Activated CD4-positive, alpha-beta T cell treated with anti-CD3 and anti-CD28 coated beads for 4 hours (primary cell): ENCODE measurements at places on chromosomes 2 and 18.
A peak's percentile ranks its signal among the peaks of the same experiment; 100 is the strongest.

GRCh38 chr2:158130832-158131473 is 29.3 kb downstream of the UPP2 start:
- no peak for DNase-seq

- DNase-seq: no peak
These were observed 368.5 kb upstream of the TRIB2 start for GRCh38 chr2:12348216-12348615.

- DNase-seq: no peak
These were observed 16.3 kb upstream of the RMND5A start for GRCh38 chr2:86703704-86704361.

- no peak for DNase-seq
These were observed 409.7 kb upstream of the FANCL start for GRCh38 chr2:58650781-58651180.

- no peak for DNase-seq
These were observed 49.3 kb downstream of the LAMA3 start for GRCh38 chr18:23738575-23738974.

GRCh38 chr2:221726894-221727513 is 154.9 kb upstream of the EPHA4 start:
- DNase-seq: no peak

DNA sequence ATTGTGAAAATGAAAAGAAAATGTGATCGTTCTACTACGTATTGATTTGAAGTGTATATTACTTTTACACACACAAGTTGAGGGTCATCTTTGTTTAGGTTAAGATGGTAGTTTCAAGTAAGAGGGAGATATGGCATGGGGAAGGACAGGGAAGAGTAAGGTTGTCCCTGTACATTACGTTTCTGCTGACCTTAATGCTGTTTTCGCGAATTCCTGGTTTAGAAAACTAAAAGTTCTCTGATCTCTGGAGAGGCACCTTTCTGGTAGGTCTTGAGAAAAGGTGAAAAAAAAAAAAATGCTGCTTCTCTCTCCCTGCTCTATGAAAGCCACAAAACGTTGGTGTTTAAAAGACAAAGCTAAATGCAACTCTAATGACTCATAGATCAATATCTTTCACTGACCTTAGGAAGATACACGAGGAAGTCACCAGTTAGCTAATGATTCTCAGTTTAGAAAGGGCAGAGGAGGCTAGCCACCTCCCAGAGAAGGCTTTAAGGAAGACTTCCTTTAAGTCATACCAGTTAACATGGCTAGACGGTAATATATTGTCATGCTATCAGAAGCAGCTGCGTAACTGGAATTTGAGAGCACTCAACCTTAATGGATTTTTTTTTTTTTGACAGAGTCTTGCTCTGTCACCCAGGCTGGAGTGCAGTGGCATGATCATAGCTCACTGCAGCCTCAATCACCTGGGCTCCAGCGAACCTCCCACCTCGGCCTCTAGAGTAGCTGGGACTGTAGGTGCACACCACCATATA is 13.2 kb downstream of the TXNDC2 start:
- DNase-seq: no peak

GRCh38 chr2:23536326-23536725 is 151.3 kb downstream of the KLHL29 start:
- no peak for DNase-seq

DNA sequence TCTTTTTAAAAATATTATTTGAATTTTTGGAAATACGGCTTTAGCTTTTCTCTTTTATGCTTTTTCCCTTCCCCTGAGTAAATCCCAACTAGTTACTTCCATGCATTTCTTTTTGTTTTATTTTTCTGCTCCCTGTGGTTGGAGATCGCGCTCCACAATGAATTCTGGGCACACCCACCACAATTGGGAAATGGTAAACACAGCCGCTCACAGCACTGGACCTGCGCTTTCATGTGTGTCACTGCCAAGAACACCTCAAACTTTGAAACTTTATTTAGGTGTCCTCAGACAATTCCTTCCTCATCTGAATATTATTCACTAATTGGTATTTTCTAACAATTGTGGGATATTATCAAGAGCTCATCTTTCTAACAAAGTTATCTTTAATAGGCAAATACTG is 82.8 kb upstream of the TMEM18 start:
- DNase-seq: no peak

DNA sequence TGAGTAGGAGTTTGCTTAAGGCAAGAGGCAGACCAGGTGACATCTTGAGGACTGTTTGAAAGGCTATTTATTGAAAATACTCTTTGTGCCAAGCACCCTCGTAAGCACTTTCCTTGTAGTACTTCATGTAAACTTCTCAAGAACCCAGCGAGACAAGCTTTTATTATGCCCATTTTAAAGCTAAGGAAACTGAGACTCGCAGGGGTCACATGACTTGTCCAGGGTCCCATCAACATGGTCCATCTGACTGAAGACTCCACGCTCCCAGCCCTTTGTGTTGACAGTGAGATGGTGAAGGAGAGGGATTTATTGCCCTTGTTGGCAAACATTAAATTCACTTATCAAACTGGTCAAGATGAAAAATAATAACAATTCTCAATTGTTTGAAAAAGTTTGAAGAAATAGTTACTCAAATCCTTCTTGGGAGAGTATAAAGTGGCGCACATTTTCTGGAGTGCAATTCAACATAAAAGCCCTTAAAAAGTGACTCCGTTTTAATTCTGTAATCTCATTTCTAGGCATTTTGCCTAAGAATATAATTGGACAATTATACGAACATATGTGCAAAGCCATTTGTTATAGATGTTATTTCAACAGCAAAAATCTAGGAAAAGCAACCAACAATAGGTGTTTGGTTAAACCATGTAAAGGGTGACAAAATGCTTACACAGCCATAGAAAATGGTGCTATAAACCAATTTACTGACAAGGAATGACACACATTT is 270.5 kb upstream of the NCKAP5 start:
- no peak for DNase-seq

- no peak for DNase-seq
These were observed 529.7 kb downstream of the SATB2 start for GRCh38 chr2:198928026-198928425.

DNA sequence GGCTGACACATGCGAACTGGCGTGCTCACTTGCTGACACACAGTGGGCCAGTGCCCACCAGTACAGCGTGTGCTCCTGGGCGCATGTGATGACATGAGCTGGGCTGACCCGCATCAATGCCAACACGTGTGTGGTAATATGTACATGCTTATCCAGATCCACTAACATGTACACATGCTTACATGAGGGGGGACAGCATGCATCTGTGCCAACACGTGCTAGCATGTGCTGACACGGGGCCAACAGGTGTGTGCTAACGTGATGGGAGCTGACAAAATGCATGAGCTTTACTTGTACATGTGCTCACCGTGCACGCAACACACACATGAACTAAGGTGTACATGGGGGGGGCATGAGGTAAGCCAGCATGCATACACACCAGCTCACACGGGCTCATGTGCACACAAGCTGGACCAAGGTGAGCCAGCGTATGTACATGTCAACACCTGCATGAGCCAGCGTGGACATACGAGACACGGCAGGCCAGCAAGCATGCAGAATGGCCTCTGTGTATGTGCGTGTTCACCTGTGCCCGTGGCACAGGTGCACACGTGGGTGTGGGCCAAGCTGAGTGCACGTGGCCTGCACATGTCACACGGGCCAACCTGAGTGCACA is 28.5 kb downstream of the GPC1 start:
- no peak for DNase-seq

- no peak for DNase-seq
These were observed 92.7 kb downstream of the XRCC5 start for GRCh38 chr2:216201692-216202306.

GRCh38 chr2:224062481-224063297 is 23.6 kb upstream of the SERPINE2 start:
- no peak for DNase-seq

DNA sequence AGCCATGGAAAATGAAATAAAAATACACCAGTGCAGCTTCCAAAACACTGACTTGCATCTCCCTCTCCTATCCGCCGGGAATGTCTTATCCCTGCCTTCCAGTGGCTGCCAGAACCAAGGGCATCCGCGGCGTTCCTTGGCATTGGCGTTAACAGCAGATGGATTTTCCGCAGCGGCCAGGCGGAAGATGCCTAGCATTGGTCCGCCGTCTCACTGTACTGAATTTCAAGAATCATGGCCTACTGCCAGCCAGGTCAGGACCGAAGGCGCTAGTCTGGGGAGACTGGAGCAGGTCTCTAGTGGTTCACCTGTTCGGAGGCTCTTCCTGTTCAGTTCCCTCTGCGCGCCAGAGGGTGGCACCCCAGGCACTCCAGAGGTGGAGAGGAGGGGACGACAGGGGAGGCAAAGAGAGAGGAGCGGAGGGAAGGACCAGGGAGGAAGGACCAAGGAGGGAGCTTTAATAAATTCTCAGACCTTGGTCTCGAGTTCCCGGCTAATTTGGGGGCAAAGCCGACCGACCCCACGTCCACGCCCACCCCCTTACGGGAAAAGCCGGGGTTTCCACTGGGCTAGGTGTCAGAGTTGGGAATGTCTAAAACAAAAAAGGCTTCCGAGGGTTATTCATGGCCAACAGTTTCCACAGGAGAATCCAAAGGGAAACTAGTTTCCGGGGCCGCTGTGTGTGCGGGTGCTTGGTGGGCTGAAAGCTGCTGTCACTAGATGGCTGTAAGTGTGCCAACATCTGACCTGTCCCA is 3.7 kb upstream of the BCL2L11 start:
- DNase-seq: peak; percentile 69

DNA sequence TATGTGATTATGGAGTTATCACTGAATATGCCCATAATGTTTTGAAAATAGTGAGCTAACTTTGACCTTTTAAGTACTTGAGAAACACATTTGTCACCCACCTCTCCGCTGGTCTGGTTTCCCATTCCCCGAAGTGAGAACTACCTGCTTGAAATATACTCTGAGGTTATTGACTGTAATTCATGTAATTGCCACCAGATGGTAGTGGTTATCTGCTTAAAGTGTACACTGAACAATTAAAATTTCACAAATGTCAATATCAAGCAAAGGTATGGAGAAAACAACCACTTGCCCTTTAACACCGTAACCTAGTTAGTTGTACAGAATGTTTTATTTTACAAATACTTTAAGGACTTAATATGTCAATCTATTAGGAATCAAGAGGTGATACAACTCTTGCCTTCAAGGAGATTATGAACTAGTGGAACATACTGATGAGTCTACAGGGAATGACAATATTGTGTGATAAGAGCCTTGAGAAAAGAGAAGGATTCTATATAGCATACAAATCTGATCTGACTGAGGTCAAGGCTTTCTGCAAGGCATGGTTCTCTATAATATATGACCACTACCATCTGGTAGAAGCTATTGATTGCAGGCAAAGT is 316.8 kb upstream of the KCNH7 start:
- no peak for DNase-seq

DNA sequence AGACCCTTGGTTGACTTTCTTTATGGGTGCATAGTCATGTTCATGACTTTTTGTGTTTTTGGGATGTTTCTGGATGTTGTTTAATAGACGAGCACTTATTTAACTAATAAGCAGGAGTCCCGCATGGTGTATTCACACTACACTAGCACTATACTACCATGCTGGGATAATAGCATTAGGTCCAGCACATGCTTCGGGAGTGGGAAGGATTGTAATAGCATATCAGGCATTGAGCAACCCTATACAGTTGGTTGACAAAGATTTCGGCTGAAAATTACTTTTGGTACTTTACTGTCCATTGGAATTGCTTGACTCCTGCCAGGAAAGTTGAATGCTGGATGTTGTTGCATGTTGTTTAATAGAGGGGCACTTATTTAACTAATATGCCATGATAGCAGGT is 2.8 kb downstream of the SH3RF3 start:
- DNase-seq: no peak

- DNase-seq: no peak
These were observed 30.6 kb downstream of the TMEM17 start for GRCh38 chr2:62475172-62476011.
